SJSA1 (cell line): ENCODE measurements at places on chromosomes 2 and 18. TPM values are rescaled to one million over a fixed set of nuclear protein-coding genes. Genes with fewer than 3 reads are reported as not detected.
A peak's percentile ranks its signal among the peaks of the same experiment; 100 is the strongest.

GRCh38 chr2:134669731-134670669 is 48.8 kb downstream of the TMEM163 start:
- no peak for DNase-seq

DNA sequence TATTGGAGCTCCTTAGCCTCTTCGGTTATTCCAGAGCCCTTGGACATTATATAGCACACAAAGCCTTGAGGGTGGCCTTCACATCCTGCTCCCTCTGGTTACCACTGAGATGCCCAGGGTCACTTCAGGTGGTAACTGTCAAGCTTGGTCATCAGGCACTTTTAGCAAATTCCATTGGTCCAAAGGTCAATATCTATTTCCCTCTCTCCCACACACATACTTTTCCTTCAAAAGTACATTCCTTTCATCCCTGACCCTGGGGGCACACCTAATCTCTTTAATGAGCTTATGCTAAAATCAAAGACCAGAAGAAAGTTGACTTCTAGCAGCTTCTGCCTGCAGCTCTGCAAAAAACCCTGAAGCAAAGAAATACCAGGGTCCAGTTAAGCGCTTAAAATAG is 172.0 kb upstream of the NRP2 start:
- no peak for DNase-seq

DNA sequence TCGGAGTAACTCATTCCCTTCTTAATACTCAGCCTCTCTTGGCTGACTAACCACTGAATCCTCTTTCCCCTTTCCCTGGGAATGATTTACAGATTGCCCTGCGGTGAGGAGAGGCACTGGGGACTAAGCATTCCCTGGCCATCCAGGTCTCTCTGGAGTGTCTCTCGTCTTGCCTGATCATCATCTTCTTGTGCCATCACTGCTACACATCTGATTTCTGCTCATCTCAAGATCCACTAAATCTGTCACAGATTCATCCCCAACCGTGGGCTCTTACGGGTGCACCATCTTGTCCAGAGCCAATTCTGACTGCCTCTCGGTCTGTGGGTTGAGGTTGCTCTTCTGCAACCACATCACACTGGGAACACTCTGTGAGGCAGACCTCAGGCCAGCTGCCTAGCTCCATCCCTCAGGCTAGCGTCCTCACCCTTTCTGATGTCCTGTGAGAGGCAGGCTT is 12.0 kb downstream of the SFTPB start:
- DNase-seq: no peak

DNA sequence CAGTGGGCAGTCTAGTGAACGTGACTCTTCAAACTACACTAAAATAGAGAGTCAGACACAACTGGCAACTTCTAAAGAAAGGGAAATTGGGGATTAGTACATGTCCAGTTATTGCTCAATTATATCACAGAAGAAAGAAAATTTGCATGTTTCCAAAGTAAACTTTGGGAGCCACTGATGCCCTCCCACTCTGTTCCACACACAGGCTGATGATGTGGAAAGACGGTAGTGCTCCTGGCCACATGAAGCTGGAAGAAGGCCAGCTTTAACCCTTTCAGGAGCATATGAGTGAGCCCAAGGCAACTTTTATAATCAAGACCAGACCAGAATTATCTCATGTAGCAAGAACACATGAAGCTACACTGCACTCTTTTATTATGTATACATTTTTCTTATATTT is 141.0 kb downstream of the NR4A2 start:
- DNase-seq: no peak

- DNase-seq: no peak
Measured at GRCh38 chr2:86097913-86098312, 7.8 kb downstream of the POLR1A start.

DNA sequence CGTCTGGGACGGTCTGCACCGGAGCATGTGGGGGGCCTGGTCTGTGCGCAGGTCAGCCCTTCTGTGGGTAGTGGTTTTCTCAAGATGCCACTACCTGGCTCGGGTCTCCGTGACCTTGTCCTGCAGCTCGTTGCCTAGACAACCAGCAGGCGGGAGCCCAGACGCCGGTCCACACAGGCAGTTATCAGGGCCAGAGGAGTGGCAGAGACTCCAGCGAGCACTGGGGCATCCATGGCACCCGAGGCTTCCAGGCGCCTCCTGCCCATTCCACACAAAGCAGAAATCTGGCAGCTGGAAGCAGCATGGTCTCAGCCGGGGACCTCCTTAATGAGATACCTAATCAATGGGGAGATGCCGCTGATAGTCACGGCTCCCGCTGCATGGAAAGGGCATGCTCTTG is 156.1 kb downstream of the FAM210A start:
- DNase-seq: no peak

DNA sequence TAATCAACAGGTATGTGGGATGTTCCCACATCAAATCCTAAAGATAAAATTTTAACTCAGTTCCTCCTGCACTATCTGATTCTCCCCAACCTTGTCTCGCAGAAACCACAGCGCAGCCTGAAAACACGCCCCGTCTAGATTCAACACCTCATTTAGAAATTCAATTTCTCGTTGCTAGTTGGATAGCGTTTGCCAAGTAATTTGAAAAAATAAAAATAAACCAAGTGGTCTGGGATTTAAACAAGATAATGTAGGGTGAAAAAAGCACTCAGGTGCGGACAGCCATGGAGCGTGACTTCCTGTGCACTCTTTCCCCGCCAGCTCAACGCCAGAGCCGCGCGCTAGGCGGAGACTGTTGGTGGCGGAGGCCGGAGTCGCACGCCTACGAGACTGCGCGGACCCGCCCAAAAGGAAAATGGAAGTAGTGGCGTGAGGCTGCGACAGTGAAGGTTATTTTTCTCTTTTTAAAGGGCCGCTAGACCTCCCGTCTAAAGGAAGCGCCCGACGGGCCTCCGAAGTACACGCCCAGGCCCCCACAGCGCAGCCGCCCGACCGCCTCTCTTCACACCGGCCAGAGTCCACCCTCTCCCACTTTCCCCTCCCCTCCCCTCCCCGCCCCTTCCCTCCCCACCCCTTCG is 615 bp upstream of the CCNT2 start:
- DNase-seq: peak; percentile 92

- no peak for DNase-seq
Measured at GRCh38 chr2:69181806-69182427, 168.9 kb downstream of the ANTXR1 start.

DNA sequence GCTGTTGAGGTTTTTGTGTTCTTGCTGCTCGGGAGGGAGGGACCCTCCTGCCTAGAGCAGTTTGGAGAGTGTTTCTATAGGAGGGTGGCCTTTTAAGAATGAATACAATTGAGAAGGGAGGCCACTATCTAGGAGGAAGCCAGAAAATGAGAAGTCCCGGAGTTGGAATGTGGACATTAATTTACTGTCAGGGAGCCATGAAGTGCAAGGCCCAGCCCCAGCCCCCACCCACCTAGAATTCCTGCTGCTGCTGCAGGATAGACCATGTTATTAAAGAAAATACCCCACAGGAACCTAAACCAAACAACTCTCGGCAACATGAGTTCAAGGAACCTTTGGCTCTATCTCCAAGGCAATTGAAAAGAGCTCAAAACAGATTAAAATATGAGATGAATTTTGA is 46.0 kb downstream of the ZBTB7C start:
- DNase-seq: no peak

DNA sequence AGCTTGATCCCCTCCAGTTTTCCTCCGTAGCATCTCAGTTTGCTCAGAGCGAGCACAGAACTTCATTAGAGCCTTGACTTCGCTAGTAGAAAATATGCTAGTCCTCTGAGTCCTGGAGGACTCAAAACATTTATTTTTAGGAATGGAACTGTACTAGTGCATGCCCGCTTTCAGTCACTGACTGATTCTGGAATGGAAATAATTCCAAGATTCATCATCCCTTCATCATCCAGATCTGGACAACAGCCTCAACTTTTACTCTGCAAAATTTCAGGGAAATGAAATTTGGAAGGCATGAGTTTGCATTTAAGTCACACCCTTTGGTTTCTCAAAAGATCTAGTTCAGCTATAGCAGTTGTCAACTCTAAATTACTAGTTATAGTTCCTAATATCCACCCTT is 304.6 kb downstream of the XIRP2 start:
- no peak for DNase-seq

DNA sequence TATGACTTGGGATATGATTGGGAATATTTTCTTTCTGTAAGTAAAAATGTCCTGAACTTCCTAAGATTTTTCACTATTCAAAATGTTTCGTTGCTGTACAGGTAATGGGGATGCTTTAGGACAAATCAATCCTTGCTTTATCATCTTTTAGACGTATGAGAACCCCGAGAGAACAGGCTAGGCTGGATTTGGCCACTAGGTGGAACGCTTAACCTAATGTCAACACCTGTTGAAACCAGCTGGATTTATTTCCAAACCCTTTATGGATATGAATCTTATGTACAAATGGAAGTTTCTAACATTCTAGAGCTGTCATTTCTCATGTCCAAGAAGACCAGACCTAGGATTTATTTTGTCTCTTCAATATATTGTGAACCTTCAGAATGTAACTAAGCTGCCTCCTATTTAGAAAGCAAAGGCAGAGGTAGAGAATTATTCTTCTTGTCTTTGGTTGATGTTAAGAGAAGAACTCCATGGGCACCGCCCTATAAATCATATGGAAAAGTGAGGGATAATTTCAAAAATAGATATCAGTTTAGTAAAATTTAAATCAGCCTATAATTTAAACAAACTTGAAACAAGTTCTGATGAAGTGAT is 96.7 kb downstream of the PMAIP1 start:
- DNase-seq: peak; percentile 52

DNA sequence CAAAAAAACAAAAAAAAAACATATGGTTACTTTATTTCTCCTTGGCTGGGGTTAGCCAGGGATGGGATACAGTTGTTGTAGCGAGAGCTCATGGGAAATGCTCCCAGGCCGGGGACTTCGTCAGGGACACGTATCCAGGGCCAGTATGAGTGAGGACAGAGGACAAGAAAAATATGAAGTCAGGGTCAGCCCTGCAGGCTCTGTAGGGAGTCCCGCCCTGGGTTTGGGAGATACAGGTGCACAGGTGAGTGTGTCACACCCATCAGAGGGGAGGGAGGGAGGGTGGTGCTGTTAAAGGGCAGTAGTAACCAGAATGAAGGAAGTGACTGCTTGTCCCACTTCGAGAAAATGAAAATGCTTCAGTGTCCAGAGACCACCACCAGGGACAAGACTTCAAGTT is 55.6 kb upstream of the RBM44 start:
- peak; percentile 23 for DNase-seq

- DNase-seq: no peak
Measured at GRCh38 chr2:28357055-28357454, 35.6 kb upstream of the FOSL2 start.

- no peak for DNase-seq
Measured at GRCh38 chr2:133824869-133825268, 256.6 kb upstream of the NCKAP5 start.

DNA sequence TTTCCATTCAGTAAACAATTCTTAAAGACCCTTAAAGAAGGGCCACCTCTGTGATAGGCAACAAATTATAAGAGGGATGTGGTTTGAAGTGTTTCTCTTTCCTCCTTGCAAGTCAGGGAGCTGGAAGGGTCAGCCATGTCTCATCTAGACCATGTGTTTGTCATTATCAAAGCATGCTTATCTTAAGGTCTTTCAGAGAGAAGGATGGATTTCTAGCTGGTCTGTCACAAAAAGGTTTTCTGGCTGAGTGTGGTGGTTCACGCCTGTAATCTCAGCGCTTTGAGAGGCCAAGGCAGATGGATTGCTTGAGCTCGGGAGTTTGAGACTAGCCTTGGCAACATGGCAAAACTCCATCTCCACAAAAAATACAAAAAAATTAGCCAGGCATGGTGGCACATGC is 59.2 kb upstream of the PEX13 start:
- DNase-seq: no peak

DNA sequence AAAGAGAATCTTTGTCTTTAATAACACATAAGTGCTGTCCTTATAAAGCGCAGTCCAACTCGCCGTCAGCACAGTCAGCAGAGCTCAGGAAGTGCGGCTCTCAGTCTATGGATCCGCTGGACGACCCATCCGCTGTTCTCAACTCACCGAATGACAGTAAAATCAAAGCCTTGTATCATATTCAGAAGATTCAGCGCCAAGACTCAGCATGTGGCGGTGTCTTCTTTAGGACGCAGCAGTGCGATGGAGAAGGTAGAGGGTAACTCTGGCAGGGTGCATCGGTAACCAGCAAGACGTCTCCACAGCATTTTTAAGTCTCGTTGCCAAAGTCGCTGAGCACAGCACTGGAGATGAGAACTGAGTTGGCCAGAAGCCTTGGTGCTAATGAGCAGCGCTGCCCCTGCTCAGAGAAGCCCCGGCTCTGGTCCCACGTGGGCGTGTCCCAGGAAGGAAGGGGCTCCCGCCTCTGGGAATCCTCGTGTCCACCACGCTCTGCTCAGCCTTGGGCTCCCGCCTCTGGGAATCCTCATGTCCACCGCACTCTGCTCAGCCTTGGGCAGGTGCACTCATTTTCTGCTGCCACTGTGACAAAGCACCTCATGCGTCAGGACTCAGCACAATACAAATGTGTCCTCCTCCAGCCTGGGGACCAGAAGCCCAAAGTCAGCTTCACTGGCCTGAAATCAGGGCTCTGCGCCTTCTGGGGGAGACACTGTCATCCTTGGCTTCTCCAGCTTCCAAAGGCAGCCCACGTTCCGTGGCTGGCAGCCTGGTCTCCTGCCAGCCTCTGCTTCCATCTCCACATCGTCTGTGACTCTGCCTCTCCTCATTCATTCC is 238.0 kb upstream of the SALL3 start:
- DNase-seq: peak; percentile 16

- no peak for DNase-seq
Measured at GRCh38 chr2:235561450-235561849, 67.6 kb downstream of the AGAP1 start.

DNA sequence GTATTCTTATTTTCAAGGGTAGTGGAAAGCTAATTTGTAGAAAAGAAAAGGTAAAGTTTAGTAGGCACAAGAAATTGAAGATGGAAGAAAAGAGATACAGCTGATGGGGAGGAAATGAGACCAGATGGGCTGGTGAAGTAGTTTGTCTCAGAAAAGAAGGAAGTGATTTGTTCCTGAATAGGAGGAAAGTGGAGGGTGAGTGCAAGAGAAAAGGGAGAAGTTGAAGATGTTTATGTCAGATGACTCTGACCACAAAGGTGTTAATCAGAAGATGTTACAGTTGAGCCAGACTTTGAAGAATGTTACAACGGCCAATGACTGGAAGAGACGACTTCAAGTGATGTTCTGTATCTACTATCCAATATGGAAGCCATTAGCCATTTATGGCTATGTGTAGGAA is 21.2 kb downstream of the ZSCAN30 start:
- no peak for DNase-seq

- no peak for DNase-seq
Measured at GRCh38 chr2:197620133-197620532, 55.3 kb downstream of the RFTN2 start.

Gene GALR1
- not detected in 2 replicates for total RNA-seq

Gene PLA2R1
- 1.9 and 2.3 TPM in 2 replicates for total RNA-seq

Gene GPR35
- 0.13 TPM in 1 of 2 replicates, not detected in the other for total RNA-seq

Gene KIF1A
- total RNA-seq: not detected in 2 replicates

Gene CYP26B1
- 0.03 TPM in 1 of 2 replicates, not detected in the other for total RNA-seq

Gene MC4R
- not detected in 2 replicates for total RNA-seq

Gene MEP1B
- total RNA-seq: not detected in 2 replicates

Gene INPP4A
- total RNA-seq: 5.8 and 16.9 TPM in 2 replicates

Gene SLC20A1
- total RNA-seq: 47.4 and 48.3 TPM in 2 replicates

Gene OXER1
- total RNA-seq: not detected in 2 replicates

Gene RAB1A
- 127 TPM in 2 replicates for total RNA-seq

Gene MARCHF4
- 2.5 and 4.3 TPM in 2 replicates for total RNA-seq

Gene RGPD3
- total RNA-seq: 0.03 and 0.39 TPM in 2 replicates
